ENCODE measurements at places on chromosomes 7 and 10. TPM values are rescaled to one million over a fixed set of nuclear protein-coding genes. Genes with fewer than 3 reads are reported as not detected.

GRCh38 chr7:73606801-73607691 is 17.3 kb downstream of the MLXIPL start:
- peak; percentile 71 for DNase-seq

- DNase-seq: no peak
Measured at GRCh38 chr7:151624246-151624928, 104.7 kb upstream of the RHEB start.

GRCh38 chr10:72329290-72330068 is 25.2 kb downstream of the DNAJB12 start:
- peak; percentile 35 for DNase-seq

- no peak for DNase-seq
Measured at GRCh38 chr7:117675497-117676435, 195.9 kb downstream of the CFTR start.

DNA sequence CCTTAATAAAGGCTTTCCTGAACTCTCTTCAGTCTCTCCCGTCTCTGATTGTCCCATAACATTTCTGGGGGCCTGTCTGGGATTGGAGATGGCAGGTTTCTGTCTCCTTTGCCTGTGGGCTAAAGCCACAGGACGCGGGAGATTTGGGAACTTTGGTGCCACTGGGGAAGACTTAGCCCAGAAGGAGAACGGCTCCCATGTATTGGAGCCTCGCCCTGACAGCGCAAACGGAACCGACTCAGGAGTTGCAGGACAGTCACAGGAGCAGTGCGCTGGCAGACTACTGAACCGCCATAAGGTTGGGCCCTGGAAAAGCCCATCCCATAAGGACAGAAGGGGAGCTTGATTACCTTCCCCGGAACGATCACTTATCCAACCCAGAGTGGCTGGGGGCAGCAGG is 7.1 kb upstream of the ZNF33B start:
- no peak for DNase-seq

DNA sequence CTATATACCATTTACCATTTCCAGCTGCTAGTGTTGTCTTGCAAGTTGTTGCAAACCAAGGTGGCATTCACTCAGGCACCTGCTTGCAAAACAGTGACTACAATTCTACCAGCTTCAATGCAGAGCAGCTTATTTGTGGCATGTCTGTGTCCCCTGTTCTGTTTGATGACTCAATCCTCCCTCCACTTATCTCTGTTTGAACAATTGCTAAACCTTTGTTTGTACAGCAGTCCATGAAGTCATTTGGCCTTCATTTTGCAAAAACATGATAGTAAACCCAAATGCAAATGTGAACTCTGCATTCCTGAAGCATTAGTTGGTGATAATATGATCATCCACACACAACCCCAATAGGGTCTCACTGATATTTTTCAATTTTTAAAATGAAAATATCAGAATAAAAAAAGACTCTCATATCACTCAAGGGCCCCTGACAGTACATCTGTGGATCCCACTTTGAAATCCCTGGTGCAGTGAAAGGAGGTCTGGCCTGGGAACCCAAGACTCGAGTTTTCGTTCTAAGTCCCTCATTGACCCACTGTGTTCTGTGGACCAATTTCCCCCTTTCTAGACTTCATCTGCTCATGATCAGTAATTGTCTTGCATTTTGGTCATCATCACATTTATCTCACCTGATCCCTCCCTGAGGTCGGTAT is 425.4 kb downstream of the RPS24 start:
- DNase-seq: no peak

DNA sequence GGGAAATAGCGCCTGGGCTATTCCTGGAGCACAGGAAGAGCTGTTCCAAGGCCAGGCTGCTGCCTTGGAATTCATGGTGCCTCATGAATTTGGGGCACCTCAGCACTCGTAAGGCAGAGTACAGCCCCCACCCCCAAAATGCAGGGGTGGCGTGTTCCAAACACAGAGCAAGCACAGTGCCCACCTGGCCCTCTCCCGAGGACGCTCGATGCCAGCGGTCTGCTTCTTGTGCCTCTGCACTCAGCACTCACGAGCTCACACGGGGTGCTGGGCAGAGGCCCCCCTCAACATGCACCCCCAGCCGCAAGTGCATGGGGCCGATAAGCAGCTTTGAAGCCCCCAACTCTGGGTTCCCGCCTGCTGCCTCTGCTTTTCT is 60.1 kb downstream of the ZRANB1 start:
- no peak for DNase-seq

DNA sequence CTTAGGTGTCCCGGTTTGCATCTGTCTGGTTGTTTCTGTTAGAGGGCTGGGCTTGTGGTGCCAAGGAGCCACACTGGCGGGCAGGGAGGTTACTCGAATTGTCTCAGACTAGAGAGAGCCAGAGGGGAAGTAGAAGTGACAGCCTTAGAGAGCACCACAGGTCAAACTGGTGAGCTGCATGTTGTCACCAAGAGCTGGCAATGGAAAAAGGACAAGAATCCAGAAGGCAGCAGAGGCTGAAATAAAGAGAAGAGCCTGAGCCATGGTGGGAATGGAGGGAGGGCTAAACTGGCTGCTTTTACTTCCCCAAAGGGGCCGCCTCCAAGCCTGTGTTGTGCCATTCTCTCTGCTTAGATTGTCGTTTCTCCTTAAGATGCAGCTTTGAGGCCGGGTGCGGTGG is 31.1 kb upstream of the RHBDD2 start:
- DNase-seq: no peak

DNA sequence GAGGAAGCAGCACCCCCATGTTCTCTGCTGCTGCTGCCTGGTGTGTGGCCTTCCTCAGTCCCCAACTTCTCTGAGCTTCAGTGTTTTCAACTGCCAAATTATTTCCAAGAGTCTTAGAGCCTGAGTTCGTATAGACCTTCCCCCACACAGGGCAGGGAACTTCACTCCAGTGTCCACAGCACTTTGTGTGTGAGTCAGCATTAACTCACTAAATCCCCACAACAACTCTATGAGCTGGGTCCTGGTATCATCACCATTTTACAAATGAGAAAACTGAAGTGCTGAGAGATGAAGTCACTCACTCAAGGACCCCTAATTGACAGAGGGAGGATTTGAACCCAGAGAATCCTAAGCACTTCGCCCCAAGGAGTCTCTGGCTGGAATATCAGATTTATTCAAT is 48.3 kb downstream of the ADCYAP1R1 start:
- DNase-seq: no peak

- DNase-seq: peak; percentile 66
Measured at GRCh38 chr7:98420966-98421612, 20.2 kb upstream of the BAIAP2L1 start.

DNA sequence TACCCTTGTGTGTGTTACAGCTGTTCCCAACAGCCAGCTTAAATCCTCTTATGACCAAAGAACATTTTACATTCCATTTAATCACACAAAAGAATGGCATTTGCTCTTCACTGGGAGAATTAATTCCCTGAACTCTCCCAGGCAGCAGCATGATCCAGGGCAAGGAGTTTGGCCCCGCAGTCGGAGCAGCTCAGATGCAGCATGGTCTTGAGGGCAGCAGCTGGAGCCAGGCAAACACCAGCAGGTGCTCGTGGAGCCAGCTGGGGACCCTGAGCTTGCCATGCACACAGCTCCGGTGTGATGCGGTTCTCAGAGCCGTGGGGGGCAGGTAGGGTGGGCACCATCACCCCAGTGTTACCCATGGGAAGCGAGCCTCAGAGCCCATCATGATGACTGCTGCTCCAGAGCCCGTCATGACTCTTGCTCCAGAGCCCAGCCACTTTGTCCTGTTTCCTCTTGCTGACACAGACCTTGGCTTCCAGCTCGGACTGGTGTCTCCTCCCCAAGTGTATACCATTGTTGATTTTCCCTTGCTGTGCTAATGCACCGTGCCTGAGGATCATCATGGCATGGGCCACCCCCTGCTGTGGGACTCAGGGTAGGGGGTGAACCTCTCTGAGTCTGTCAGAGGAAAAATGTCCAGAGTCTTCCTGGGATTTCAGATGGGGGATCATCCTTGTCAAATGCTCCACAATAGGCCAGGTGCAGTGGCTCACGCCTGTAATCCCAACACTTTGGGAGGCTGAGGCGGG is 75.8 kb downstream of the ZRANB1 start:
- no peak for DNase-seq

DNA sequence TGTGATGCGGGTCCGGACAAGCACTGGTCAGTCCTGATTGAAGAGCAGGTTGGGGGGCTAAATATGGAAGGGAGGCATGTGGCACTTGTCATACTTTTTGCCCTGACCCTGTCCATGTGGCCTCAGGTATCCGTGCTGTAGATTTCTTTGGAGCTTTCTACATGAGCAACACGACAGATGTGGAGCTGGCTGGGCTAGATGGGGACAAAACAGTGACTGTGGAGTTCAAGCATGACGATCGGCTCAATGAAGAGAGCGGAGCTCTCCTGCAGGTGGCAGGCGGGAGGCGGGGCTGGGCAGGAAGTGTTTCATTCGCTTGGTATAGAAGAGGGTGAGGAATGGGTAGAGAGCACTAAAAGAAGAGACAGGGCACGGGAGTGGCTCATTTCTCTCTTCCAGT is 13.0 kb upstream of the CHCHD1 start:
- peak; percentile 74 for DNase-seq

DNA sequence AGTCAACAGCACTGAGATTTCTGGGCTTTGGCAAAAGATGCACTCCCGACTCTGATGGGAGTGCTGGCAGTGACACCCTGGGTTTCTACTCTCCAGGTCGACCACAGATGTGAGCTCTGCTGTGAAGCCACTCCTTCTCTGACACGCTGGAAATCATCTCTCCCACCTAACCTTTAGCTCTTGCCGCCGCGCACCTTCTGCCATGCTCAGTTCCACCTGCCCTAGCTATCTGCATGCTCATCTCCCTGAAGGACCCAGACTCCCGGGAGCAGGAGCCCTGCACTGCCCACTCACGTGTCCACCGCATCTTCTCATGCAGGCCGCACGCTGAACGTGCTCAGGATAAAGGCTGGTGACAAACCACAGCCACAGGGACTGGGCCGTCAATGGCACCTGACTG is 174.8 kb downstream of the TNS3 start:
- no peak for DNase-seq

DNA sequence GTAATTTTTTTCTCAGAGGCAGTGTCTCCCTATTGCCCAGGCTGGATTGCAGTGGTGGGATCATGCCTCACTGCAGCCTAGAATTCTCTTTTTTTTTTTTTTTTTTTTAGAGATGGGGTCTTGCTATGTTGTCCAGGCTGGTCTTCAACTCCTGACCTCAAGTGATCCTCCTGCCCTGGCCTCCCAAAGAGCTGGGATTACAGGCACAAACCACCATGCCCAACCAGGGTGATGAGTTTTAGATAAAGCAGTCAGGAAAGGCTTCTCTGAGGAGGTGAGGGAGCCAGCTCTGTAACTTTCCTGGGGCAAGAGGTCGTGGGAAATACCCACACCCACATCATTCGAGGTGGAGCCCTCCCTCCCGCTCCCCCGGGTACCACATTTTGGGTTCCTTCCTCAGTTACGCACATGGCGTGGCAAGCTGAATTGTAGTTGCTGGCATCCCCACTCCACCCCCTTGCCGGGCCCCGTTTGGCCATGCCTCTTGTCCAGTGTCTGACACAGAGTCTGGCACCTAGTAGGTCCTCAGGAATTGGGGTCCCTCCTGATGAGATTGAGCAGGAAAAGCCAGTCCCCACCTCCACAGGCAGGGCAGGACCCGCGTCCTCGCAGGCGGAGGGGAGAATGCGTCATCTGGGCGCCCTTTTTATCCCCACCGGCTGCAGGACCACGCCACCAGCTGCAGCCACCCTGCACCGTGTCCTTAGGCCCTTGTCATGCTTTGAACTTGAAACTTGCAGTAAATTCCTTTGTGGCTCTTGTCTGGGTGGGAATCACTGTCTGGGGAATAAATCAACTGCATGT is 43.4 kb downstream of the CLIP2 start:
- no peak for DNase-seq

- DNase-seq: no peak
Measured at GRCh38 chr7:37405603-37406122, 43.0 kb downstream of the ELMO1 start.

DNA sequence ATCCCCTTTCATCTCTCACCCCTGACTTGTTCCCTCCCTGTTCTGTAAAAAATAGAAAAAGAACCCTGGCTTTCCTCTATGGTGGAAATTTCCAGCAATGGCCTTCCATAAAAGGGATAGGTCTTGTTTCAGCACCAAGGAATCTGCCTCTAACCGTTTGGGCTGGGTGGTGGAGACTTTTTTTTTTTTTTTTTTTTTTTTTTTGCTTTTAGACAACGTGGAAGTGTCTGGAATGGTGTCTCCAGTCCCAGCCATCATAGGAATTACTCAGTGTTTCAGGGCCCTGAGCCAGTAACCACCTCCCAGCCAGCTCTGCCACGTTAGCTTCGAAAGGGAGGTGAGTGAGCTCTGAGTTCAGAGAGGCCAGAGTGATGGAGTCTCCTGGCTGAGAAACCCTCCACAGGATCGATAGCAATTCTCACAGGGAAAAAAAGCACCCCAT is 97.3 kb upstream of the COL1A2 start:
- no peak for DNase-seq

- DNase-seq: peak; percentile 34
Measured at GRCh38 chr7:240887-241421, 48.6 kb downstream of the FAM20C start.

DNA sequence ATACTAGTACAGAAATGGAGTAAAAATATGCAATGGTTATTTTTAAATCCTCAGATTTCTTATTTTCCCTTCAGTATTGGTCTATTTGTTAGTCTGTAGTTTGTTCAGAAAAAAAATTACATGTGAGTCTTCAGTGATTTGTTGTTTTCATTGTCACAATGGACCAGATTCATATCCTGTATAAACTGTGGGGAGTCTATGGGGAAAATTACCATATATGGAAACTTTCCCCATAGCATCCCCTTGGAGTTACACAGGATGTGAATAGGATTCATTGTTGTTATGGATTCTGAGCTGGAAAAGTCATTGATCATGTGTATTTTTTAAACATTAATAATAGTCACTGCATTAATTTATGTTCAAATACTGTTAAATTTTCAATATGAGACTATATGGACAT is 72.6 kb downstream of the ST7 start:
- no peak for DNase-seq

- no peak for DNase-seq
Measured at GRCh38 chr10:124446830-124447750, 2.7 kb downstream of the NKX1-2 start.

DNA sequence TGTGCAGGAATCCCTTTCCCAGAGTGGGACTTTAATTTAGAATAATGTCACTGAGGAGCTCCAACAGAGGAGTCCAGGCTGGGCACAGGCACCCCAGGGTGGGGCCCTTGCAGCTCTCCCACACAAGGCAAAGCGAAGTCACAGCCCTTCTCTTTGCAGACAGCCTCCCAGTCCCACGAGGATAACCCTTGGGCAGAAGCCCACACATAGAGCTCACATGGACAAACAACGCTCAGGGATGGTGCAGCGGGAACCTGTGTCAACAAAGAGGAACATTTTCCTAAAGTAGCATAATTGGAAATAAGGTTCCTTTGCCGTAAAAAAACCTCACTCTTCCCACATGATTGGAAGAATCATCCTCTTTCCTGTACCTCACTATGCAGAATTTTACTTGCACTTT is 29.3 kb upstream of the GGCT start:
- no peak for DNase-seq

Gene GPR141
- total RNA-seq: not detected

Gene GATA3
- total RNA-seq: 44.9 TPM

Gene MYO1G
- 453 TPM for total RNA-seq

Gene FBXO24
- 0.45 TPM for total RNA-seq

Gene NPFFR1
- total RNA-seq: not detected

Gene ZNF485
- total RNA-seq: 4.8 TPM

Gene HOXA3
- total RNA-seq: not detected

Gene CUZD1
- total RNA-seq: 2.8 TPM

Gene PTPRN2
- total RNA-seq: 7.0 TPM

Gene FFAR4
- not detected for total RNA-seq

Gene CFAP46
- total RNA-seq: not detected
